ENCODE measurements at places on chromosomes 6 and 20. TPM values are rescaled to one million over a fixed set of nuclear protein-coding genes. Genes with fewer than 3 reads are reported as not detected.

PGC gene
- total RNA-seq: 0.81 TPM

BPIFB2 gene
- not detected for total RNA-seq

HEY2 gene
- total RNA-seq: not detected

GRCh38 chr6:13289789-13290318 lies 38.5 kb downstream of the TBC1D7 start:
- peak; percentile 50 for DNase-seq

CNKSR3 gene
- 27.9 TPM for total RNA-seq

DNA sequence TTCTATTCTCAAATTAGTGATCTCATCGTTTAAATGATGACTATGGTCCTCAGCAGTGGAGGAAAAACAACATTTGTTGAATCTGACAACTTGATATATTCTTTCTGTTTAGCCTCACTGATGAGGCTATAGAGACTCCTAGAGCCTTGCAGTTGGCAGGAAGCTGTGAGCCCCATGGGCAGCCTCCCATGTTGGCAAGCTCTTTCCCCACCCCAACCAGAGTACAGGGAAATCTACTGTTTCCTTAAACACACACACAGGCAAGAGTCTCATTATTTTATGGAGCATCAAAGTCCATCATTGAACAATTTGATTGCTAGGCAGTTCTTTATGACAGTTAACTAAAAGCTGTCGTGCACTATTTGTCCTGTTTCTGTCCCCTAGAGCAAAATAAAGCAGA lies 498.2 kb upstream of the CITED2 start:
- no peak for DNase-seq

DNA sequence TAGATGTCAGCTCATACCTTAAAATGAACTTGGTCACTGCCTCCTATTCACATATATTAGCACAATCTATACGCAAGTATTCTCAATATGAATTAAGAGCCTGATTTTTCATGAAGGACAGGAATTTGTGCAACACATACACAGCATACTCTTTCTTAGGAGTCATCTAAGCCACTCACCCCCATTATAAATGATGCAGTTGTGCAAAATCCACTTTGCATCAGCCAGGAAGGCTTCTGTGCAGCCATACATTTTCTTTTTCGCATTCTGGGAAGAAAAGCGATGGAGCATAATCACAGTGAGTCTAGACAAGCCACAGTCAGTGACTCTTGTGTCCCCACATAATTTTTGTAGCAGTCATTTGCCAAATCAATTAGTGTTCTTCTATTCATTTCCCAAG lies 66.5 kb downstream of the ZMYND8 start:
- DNase-seq: no peak

DNA sequence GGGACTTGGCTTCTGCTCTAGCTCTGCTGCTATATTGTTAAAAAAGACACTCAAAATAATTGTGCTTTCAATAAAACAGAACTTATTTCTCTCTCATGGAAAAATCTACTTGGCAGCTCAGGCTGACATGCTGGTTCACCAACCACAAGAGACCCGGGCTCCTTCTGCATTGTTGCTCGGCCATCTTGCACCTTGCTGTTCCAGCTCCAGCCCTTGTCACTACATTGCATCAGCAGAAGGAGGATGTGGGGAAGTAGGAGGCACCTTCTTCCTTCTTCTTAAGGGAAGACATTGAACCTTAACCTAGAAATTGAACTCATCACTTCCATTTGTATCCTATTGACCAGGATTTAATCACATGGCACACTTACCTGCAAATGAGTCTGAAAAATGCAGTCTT lies 6.6 kb upstream of the C20orf202 start:
- no peak for DNase-seq

DNA sequence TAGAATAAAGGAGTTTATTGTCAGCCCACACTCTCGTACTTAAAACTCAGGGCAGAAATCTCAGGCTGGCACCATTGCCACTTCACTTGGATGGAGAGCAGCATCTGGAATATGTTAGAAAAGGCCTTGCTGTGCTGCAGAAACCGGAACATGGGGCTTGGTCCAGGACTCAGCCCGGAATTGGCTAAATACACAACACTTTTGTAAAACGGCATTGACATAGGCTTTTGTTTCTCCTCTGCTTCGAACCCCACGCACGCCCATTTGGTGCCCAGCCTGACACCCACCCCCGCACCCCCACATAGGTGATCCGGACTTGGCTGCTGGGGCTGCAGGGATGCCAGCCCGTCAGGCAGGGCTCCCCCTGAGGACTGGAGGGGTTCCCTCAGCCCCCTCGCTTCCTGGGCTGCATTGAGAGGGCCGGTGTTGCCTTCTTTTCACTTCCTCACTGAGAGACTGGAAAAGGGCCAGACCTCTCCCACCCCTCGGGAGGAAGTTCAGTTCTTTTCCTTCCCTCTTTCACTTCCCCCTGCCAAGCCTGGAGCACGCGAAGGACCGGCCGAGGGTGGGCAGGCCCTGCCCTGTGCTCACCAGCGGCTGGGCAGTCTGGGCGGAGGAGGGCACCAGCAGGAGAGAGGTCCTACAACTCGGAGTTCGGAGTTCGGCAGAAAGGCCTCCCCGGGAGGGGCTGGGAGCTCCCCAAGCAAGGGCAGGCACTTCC lies 17.9 kb upstream of the CST3 start:
- DNase-seq: no peak

RSPH9 gene
- not detected for total RNA-seq

- DNase-seq: no peak
Observed at GRCh38 chr6:129657483-129657882, 52.5 kb downstream of the ARHGAP18 start.

NAPB gene
- 5.0 TPM for total RNA-seq

HSPA12B gene
- not detected for total RNA-seq

All from K562 (cell line).